ENCODE measurements at places on chromosomes 4 and X.

GRCh38 chr4:127450276-127450675 lies 182.5 kb upstream of the INTU start:
- DNase-seq, result no peak

- no peak for DNase-seq
Measured at GRCh38 chr4:153809916-153810810, 21.3 kb upstream of the SFRP2 start.

DNA sequence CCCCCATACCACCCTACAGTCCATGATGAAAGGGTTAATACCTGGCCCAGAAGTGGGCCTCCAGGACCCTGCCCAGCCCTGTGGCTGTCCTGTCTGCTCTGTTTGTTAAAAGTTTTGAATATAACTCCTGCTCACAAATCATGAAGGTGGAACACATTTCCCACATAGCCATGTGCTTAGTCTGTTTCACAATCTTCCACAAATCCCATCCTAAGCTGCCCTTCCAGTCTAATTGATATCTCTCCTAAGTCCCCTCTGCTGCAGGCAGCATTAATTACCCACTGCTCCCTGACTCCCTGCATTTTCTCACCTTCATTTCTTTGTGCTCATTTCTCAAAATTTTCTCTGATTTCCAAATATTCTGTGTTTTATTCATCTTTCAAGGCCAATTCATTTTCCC lies 142.6 kb downstream of the AASDH start:
- no peak for DNase-seq

GRCh38 chr4:147842573-147842972 lies 110.7 kb downstream of the ARHGAP10 start:
- peak; percentile 28 for DNase-seq

GRCh38 chrX:136147315-136147901 lies at the start of gene FHL1:
TSS of gene FHL1 (plus strand) at chrX:136147533.
- no peak for DNase-seq

GRCh38 chr4:65968831-65969558 lies 298.7 kb upstream of the EPHA5 start:
- DNase-seq, result peak; percentile 70

DNA sequence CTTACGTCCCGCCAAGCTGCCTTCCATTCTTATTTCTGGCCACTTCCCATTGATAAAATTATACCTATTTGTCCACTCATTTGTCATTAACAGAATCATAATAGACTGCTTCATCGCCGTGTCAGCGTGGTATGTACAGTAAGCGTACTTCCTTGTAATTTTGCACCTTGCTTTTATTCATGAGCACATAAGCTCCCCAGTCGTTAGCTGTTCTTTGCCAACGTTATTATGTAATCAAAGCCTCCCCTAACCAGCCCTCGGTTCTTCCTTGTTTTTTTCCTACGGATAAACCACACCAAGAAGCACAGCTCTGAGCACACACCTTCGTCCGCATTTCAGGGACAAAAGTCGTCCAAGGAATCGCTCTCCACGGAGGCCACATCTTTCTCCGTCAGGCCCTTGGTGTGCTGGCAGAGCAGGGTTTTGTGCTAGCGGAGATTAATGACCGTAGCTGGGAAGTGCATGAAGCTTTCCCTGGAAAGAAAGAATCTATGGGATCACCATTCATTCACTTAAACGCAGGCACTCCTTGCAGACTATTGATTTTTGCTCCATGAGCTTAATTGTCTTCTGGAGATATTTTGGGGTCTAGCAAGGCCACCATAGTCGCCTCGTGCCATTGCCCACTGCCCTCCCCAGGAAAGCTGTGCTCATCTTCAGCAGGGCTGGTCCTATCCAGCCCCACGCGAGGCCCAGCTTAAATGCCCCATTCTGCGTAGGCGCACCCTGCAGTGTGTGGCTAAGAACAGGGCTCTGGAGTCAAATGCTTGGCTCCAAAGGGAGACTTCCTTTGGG lies 200.9 kb upstream of the PSAPL1 start:
- DNase-seq, result no peak

DNA sequence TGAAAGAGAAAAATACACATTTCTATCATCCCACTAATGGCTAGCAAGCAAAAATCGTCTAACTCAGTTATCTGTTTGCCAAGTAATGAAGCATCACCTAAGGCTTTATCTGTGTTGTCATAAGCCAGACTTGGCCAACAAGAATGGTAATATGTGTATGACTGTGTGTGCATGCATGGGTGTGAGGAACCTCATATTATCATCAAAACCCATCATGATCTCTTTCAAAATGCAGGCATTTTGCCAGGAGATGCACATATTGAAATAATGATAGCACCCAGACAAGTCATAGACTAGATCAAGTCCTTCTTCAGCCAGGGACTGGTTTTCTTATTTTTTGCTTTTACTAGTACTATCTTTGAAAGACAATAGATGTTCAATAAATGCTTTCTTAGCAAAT lies 172.5 kb upstream of the FMR1 start:
- no peak for DNase-seq

DNA sequence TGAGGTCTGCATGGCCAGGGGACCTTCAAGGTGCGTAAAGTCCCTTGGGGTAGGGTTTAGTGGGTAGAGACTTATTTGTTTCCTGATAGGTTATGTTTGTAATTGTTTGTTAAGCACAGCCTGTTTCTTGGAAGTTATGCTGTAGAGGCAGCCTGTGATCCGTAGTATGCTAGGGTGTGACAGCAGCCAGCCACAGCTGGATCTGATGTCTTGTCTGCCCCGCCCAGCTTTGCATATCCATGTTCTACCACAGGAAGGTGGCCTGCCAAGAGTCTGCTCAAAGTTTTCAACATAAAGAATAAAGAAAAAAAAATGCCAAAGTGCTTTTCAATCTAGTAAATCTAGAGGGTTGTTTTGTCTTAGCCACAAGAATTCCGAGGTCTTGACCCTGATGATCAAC lies 19.1 kb upstream of the PRRG3 start:
- no peak for DNase-seq

GRCh38 chr4:48149827-48150370 lies 15.8 kb upstream of the TXK start:
- no peak for DNase-seq

GRCh38 chr4:77819404-77819842 lies 255 bp upstream of the CNOT6L start:
- no peak for DNase-seq

DNA sequence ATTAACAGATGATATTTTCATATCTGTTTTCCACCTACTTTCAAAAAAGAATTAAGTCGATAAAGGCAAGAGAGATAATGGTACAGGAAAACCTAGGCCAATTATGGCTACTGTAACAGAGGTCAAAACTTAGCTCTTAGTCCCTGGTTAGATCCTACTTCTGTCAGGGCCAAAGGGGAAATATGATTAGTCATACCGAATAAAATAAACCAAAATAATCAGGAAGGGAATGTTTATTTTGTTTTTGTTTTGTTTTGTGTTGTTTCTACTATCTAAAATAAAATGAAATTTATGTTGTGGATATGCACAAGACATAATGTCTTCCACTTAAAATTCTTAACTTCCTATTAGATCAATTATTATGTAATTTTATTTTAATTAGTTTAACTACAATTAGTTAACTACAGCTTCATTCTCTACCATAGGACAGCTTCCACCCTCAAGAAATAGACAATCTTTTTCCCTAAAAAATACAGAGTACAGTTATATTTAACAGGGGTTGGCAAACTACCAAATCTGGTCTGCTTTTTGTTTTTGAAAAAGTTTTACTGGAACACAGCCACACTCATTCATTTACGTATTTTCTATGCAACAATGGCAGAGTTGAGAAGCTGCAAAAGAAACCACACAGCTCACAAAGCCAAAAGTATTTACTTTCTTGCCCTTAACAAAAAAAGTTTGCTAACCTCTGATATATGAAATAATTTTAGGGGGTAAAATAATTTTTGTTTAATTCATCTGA lies 25.4 kb downstream of the TMEM47 start:
- DNase-seq, result peak; percentile 73

DNA sequence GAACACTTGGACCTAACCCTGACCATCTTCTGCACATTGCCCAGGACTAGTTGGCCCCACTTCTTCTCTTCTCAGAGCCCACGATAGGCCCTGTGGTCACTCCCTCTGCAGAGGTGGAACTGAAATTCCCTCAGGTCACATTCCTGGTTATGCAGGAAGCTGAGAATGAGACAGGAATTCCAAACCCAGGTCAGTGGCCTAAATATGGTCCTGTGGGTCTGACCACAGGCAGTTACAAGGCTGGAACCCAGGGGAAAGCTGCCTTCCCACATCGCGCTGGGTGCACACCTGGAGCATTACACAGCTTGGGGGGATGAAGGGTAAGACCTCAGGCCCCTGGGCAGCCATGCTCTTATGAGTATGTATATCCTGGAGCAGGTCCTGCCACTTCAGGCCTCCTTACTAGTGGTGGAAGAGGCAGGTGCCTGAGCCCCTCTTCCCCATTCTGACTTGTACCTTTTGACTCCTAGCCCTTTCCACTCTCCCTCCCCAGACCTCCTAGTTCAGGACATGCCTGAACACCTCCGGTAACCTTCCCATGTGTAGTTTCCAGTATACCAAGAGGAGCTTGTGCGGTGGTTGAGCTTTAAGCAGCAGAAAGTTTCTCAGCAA lies 173.5 kb downstream of the ASMT start:
- DNase-seq, result no peak

- DNase-seq, result no peak
Measured at GRCh38 chr4:76036855-76037254, 985 bp upstream of the CXCL11 start.

DNA sequence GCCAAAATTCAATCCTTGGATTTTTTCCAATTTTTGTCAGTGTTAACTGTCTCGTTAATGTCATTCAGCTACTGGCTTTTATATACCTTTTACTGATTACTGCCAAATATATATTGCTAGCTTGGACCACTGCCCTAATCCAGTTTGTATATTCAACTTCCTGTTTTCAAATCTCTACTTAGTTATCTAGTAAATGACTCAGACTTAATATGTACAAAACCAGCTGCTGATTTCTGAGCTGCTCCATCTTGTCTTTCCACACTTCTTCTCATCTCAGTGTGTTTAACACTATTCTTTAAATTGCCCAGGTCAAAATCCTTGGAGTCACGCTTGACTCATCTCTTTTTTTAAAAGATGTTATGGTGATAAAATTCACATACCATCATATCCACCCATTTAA lies 1196.7 kb downstream of the RAPGEF2 start:
- no peak for DNase-seq

DNA sequence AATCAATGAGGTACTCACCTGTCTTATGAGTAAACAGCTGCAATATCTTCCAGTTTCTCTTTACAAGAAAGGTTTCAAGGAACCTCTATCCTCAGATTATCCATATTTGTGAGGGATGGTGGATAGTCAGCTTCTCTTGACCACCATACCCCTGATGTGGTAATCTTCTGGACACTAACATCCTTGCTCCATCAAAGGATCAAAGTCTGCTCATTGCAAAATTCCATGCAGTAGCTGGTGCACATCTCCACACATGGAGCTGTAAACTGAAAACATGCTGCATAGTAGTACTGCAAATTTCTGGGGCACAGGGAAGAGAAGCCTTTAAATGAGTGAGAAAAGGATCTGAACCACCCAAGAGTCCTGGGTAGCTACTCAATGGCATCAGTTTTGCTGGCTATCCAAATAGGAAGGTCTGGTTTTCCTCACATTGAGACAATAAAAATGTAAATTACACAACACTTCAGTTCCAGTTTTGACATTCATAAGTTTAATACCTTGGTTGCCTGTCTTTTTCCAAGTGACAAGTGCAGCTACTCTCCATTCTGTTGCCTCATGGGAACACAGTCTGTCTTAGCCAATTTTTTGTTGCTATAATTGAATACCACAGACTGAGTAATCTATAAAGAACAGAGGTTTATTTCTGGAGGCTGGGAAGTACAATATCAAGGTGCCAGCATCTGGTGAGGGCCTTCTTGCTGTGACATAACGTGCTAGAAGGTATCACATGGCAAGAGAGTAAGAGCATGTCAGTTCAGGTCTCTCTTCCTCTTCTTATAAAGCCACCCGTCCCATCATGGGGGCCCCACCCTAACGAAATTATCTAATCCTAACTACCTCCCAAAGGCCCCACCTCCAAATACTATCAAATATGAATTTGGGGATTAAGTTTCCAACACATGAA lies 34.4 kb upstream of the ARHGEF6 start:
- DNase-seq, result no peak

- no peak for DNase-seq
Measured at GRCh38 chr4:102642631-102643298, 118.0 kb downstream of the MANBA start.

GRCh38 chr4:88215351-88215750 lies 56.9 kb upstream of the ABCG2 start:
- no peak for DNase-seq

DNA sequence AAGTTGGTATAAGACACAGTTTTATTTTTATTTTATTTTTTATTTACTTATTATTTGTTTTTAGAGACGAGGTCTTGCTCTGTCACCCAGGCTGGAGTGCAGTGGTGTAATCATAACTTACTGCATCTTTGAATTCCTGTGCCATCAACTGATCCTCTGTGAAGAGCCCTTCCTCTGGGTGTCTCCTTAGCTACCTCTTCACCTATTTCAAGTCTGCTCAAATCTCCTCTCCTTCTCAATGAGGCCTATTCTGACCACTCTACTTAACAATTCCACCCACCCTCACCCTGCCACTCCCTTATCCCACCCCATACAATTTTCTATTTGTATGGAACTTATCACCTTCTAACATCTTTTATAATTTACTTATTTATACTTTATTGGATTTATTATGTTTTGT lies 183.4 kb downstream of the PPP3CA start:
- no peak for DNase-seq
